ENCODE measurements at places on chromosomes 3 and 15.

GRCh38 chr3:155494332-155494731 lies 200.8 kb upstream of the STRIT1 start:
- DNase-seq = no peak

DNA sequence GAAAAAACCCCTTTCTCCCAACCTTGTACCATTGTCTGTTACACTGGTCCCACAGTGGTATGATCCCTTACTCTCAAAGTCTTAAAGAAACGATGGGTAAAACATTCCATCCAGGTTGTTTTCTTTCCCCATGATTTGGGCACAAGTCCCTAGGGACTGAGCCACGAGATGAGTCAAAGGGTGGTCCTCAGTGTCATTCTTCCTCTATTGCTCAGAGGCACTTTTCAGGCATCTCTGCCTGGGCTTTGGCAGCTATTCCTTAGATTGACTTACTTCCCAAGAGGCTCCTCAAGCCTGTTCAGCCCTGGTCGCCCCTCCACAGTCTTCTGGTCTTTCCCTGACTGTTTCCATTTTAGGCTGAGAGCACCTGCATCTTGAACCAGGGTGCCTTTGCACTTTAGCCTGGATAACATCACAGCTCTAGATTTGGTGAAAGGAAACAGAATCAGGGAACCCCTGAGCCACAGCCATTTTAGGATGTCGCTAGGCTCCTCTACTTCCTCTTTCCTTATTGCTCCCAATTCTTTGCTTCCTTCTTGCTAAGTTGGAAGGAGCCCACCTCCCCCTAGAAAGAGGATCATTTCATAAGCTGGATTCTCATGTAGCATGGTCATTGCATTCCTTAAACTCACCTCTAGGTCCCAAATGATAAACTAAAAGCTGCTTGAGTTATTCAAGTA lies 131.0 kb upstream of the TPRG1 start:
- DNase-seq = no peak

- DNase-seq = no peak
Measured at GRCh38 chr3:55654123-55654760, 167.1 kb upstream of the WNT5A start.

- DNase-seq = no peak
Measured at GRCh38 chr15:33551860-33552259, 241.1 kb downstream of the RYR3 start.

DNA sequence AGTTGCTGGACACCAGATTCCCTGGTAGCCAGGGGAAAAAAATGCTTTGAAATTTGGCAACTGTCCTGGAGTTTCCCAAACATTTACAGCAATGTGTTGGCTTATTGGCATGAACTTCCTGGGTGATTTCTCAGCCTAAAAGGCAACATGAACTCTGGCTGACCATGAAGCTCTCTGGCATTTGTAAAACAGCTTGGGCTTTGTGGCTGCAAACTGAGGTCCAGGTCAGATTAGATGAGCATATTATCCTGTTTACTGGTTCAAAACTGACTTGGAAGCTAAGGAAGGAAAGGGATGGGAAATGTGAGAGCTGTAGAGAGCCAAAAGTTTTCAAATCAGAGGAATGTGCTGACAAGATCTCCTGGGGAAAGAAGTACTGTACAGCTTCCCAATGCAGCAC lies 139.0 kb downstream of the P3H2 start:
- no peak for DNase-seq

- no peak for DNase-seq
Measured at GRCh38 chr3:25820366-25820765, 30.5 kb downstream of the OXSM start.

- no peak for DNase-seq
Measured at GRCh38 chr3:106256249-106256957, 387.6 kb upstream of the CBLB start.

DNA sequence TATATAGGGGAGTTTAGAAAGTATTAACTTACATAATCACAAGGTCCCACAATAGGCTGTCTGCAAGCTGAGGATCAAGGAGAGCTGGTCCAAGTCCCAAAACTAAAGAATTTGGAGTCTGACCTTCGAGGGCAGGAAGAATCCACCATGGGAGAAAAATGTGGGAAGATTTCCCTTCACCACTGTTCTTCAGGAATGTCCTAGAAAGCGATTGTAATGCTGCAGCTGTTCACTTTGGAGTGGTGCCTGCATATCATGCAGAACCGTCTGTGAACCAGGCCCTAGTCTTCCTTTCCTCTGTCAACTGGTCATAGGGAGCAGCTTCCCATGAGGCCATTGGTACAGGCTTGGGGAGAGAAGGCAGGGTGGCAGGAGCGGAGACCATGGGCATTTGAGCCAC lies 497.9 kb upstream of the ARPP21 start:
- no peak for DNase-seq

DNA sequence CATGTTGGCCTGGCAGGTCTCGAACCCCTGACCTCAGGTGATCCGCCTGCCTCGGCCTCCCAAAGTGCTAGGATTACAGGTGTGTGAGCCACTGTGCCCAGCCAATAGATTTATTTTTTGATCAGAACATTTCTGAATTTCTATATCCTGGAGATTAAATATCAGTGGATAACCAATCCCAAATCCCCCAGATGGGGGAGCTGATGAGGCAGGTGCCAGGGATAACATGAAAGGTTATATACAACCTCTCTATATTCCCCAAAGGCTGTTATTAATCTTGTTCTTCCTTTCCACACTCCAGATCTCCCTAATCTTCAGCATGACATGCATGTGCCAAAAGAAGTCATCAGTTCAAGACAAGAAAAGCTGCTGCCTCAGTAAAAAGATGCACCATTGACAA lies 112.3 kb downstream of the WDR76 start:
- DNase-seq = no peak

DNA sequence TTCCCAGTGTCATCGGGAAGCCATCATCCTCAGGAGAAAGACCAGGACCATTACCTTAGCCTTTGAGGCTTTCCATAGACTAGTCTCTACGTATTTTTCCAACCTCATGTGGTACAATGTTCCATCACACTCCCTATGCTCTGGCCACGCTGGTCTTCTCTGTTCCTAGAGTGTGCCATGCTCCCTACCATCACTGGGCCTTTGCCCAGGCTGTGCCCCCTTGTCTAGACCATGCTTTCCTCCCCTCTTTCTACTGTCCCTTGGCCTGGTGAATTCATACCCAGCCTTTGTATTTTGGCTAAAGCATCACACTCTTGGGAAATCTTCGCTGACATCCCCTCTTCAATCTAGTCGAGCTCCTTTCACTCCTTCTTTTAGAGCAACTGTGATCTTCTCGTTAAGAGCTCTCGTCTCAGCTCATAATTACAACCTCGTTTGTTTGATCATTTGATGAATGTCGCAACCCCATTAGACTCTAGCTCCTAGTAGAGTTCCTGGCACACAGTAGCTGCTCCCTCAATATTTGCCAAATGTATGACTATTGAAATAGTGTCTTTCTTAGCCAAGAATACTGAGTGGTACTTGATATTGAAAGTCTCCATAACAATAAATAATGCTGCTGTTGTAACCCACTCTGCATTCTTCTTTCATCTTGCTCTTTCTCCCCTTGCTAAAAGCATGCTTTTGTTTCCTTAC lies 100.2 kb upstream of the FAM3D start:
- DNase-seq = no peak

DNA sequence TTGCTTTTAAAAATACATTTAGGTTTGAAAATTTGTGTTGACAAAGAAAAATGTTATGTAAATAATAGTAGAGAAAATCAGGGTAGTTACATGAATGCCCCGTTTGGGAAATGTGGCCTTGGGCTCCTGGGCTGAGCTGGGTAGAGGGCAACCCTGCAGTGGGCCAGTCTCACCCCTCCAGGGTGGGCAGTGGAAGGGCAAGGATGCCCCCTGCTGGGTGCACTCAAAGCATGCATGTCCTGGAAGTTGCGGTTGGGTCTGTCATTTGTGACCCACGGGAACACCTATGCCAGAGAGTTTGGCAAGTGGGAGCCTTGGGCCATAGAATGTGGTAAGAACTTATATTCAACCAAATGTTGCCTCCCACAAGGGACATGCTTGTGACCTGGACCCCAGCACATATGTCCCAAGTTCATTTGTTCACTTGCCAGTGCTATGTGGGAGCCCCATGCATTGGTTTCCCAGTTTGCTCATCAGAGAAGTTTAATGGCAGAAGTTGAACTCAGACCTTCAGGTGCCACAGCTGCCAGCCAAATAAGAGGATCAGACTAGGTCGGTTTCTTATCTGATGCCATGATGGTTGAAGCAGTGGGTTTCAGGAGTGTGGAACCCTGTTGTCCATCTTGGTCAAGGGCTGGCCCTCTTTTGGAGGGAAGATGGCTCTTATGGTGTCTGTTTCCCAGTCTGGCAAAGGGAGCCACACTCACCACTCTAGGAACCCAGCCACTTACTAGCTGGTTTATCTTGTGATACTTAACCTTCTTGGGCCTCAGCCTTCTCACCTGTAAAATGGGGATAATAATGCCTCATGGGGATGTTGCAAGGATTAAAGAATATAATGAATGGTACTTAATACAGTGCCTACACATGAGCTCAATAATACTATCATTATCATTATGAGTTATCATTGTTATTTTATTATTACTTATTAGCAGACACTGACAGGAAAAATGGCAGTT lies 2.5 kb upstream of the PLCB2 start:
- peak; percentile 48 for DNase-seq

DNA sequence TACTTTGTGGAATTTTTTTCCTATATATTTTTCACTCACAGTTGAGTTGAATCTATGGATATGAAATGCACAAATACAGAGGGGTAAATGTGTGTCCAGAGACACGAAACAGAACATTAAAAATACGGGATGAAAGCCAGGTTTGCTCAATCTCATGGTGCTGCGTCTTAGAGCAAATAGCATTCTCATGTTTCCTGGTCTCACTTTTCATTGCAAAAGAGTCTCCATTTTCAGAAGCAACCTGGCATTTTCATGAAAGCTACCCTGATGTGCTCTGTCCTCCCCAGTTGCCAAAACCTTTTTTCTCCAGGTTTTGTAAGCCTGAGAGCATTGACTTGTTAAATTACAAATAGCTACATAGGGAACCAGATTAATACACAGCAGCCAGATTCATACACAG lies 49.5 kb upstream of the MBNL1 start:
- DNase-seq = no peak

- no peak for DNase-seq
Measured at GRCh38 chr15:81886591-81886990, 159.2 kb downstream of the MEX3B start.

DNA sequence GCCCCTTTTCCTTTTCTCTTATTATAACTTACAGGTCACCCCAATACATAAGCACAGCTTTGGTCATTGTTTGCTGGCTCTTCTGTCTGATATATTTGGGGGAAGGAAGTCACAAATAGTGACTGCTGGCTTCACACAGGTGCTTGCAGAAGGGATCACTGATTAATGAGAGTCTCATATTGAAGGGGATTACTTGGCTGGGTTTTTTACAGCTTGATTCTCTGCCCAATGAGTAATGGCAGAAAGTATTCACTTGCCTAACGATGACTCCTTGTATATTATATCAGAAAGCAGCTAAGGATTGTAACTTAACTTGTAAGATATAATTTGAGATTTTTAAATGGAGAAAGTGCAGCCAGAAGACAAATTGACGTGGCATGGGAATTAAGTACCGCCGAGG lies 119.3 kb upstream of the PFN2 start:
- no peak for DNase-seq

DNA sequence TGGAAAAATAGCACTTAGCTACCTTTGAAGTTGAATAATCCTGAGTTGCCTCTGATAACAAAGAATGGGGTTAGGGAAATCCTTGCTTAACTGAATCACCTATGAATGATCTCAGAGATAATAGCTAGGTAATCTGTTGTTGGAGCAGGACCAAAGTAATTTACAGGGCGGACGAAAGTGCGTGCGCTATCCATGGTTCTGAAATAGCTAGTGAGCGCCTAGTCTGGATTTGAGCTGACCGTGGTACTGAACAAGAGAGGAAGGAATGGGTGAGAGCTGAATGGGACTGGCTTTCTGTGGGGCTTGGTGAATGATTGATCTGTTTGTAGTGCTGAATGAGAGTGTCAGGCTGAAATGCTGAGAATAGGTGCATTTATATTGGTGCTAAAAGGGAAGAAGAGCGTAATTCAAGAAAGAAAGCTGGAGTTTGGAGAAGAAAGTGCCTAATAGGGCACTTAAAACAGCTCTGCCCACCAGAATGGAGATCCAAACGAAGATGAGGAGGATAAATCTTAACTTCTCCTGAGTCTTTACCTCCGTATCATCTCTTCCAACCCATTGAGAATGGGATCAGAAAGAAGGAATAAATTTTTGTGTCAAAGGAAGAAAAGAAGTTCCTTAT lies 10.1 kb downstream of the SCN10A start:
- DNase-seq = no peak

- no peak for DNase-seq
Measured at GRCh38 chr15:82873000-82873680, 63.7 kb downstream of the WHAMM start.

All from activated T-cell treated with anti-CD3 and anti-CD28 coated beads for 1 hour (primary cell).